ENCODE measurements at places on chromosomes 5 and 9. TPM values are rescaled to one million over a fixed set of nuclear protein-coding genes. Genes with fewer than 3 reads are reported as not detected.

SPATA31C1 gene
- total RNA-seq = not detected

EIF4E1B gene
- not detected for total RNA-seq

DNA sequence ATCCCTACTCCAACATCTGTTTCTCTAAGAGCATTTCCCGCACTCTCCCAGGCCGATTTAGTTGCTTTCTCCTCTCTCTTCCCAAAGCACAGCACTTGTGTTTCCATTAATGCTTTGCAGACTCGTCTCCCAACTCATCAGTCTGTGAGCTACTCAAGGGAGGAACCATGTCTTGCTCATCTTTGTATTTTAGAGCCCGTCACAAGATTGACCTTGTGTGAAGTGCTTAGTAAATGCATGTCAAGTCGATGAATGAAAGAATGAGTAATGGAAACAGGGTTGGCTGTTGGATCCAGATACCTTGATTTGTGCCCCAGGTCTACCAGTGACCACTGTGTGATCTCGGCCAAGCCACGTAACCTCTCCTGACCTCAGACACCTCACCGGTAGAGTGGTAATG is 99.3 kb downstream of the KLF4 start:
- no peak for DNase-seq

BARHL1 gene
- not detected for total RNA-seq

DNA sequence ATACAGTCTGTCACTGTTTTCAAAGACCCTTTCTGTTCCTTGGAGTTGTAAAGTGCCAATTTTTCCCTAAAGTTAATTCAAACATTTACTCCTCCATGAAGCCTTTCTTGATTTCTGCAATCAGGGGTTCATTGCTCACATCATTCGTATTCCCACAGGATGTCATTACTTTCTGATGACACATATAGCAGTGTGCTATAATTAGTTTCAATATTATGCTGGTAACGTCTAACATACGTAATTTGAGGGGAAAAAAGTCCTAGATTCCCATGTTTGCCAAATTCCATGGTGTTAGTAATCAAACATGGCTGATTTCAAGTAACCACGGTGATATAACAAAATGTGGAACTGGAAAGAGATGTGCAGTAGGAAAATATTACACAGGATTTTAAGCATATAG is 468.2 kb upstream of the MEF2C start:
- DNase-seq = no peak

GRCh38 chr9:72871685-72872084 is 81.2 kb downstream of the ALDH1A1 start:
- DNase-seq = no peak

RNF183 gene
- not detected for total RNA-seq
